NCI-H1436 treated with DMSO at 0.1 percent for 48 hours (cell line): ENCODE measurements at places on chromosomes 6 and 20.

DNA sequence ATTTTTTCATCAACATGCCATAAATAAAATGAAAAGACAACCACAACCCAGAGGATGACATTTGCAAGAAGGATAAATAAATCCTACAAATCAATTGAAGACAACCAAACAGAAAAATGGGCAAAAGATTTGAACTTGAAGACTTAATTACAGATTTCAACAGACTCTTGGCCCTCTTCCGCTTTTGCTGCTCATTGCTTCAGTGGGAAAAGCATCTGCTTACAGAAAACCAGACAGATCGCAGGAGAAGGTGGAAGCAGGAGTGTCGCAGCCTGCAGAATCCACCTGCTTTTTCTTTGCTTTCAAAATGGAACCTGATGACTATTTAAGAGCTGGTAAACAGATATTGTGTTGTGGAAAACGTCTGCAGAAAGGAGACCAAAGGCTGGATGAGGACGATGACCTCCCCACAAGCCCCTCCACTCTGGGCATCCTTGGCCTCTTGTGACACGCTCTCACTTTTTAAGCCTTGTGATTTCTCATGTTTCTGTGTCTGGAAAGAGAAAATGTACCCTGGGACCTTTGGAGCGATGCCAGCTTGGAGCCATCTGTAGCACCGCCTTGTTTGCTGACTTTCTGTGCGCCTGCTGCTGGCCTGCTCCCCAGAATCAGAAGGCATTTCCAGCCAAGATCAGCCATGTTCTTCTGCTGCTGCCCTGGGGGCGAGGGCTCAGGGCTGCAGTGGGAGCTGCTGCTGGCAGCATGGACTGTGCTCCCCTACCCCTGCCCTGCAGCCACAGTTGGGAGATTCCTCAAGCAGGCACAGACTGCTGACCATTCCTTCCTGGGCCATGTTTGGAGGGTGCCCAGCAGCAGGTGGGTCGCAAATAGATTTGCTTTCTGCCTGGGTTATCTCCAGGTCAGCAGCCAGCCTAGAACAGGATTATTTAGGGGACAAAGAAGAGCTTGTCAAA lies 3.6 kb upstream of the CSTL1 start:
- no peak for DNase-seq

- DNase-seq, result no peak
Observed at GRCh38 chr20:50163570-50164317, 10.2 kb upstream of the PEDS1 start.

DNA sequence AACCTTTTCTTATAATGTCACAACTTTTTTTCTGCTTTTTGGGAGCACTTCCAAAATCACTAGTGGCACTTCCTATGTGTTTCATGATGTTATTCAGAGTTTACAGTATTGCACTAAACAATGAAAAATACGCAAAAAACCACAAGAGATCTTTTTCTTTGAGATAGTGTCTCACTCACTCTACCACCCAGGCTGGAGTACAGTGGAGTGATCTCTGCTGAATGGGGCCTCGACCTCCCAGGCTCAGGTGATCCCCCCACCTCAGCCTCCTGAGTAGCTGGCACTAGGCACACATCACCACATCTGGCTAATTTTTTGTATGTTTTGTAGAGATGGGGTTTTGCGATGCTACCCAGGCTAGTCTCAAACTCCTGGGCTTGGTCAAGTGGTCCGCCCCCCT lies 158.7 kb downstream of the COL21A1 start:
- DNase-seq, result no peak

GRCh38 chr6:16712931-16713484 lies 48.3 kb downstream of the ATXN1 start:
- DNase-seq, result no peak

- DNase-seq, result no peak
Observed at GRCh38 chr6:112203577-112204349, 50.6 kb downstream of the LAMA4 start.

GRCh38 chr6:147826698-147827097 lies 318.2 kb downstream of the SAMD5 start:
- DNase-seq, result no peak

GRCh38 chr6:158095031-158095430 lies 73.0 kb downstream of the SERAC1 start:
- no peak for DNase-seq

DNA sequence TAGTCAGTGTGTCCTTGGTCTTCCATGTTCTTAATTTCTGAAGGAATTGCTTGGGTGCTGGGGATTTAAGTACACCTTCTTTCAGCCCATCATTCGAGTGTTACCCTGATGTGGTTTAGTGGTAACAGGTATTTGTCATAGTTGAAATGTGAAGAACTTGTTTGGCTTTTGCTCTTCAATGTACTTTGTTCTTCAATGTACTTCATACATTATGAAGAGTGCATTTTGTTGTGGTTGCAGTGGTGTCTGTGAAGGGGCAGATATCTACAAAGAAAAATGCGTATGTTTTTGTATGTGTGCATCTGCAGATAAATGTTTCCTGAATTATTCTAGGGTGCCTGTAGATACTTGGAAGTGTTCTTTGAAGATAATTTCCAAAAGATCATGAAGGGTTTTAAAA lies 111.2 kb upstream of the SUPT3H start:
- DNase-seq, result no peak

DNA sequence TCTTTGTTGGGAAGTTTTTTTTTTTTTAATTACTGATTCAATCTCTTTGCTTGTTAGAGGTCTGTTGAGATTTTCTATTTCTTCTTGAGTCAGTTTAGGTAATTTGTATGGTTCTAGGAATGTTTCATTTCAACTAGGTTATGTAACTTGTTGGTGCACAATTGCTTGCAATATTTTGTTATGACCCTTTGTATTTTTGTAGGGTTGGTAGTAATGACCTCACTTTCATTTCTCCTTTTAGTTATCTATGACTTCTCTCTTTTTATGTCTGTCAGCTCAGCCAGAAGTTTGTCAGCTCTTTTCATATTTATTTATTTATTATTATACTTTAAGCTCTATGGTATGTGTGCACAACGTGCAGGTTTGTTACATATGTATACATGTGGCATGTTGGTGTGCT lies 51.1 kb upstream of the SLC24A3 start:
- DNase-seq, result no peak

DNA sequence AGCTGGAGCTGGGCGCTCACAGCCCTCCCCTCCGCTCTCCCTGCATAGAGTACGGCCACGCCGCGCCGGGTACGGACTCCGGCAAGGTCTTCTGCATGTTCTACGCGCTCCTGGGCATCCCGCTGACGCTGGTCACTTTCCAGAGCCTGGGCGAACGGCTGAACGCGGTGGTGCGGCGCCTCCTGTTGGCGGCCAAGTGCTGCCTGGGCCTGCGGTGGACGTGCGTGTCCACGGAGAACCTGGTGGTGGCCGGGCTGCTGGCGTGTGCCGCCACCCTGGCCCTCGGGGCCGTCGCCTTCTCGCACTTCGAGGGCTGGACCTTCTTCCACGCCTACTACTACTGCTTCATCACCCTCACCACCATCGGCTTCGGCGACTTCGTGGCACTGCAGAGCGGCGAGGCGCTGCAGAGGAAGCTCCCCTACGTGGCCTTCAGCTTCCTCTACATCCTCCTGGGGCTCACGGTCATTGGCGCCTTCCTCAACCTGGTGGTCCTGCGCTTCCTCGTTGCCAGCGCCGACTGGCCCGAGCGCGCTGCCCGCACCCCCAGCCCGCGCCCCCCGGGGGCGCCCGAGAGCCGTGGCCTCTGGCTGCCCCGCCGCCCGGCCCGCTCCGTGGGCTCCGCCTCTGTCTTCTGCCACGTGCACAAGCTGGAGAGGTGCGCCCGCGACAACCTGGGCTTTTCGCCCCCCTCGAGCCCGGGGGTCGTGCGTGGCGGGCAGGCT lies 4.6 kb downstream of the KCNK15 start:
- no peak for DNase-seq
